ENCODE measurements at places on chromosomes 13 and 19.

DNA sequence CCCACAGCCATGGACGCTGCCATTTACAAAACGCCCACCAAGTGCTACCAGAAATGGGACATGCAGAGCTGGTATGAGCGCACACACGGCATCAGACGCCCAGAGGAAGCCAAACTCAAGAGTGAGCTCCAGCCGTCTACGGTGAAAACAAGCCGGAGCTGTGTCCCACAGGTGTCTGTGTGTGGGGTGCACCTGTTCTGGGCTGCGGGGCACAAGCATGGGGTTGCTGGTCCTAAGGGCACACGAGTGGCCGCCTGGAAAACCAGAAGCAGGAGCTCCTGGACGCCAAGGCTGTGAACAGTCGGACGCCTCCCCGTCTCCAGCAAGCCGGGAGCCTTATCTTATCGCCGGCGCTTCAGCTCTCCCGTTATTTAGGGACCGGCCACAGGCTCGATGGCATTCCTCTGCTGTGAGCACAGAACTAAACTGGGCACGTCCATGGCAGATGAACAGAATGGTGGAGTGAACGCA, 1.3 kb downstream of the ADPRHL1 start:
- no peak for DNase-seq

DNA sequence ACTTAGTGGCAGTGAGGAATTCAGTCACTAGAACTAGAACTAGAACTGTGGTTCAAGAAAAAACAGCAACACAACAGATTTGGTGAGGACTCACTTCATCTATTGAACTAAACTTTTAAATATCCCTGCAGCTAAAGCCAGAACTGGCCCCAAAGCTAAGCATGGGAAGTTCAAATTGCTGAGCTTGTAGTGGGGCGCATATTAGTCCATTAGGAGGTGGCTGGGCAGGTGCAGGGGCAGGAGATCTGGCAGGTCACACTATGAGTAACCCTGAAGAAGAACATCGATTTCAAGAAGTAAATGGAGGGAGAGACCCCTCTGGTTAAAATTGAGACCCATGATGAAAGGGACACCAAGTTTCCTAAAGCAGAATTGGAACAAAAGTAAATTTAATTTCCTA, 73.8 kb upstream of the UBAC2 start:
- DNase-seq, result no peak

DNA sequence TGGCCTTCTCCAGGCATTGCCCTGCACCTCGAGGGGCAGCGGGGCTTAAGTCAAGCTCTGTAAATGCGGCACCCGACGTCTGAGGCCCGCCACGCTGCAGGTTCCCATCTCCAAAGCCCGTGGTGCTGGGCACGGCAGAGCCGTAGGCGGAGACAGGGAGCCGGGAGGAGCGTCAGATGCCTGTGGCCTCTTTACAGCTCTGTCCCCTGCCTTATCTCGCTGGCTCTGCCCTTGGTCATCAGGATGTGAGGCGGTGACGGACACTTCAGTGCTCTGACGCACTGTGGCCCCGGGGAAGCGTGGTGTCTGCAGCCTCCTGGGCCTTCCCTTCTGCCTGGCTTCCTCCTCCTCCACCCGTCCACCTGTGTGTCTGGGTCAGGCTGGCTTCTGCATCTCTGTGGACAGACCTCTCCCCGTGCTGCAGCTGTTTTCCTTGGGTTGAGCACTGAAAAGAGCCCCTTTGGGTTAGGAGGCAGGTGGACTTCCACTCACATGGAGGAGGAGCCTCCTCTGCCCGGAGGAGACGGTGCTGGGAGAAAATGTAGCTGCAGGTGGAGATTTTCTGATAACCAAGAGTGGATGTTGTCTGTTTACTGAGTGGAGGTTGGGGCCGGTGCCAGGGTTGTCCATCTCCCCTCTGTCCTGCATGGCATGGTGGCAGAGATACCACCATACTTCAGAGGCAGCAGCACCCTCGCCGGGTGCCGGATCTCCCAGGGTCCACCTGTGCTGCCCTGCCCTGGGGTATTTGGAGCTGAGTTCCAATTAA, 14.6 kb downstream of the MCF2L start:
- DNase-seq, result no peak

DNA sequence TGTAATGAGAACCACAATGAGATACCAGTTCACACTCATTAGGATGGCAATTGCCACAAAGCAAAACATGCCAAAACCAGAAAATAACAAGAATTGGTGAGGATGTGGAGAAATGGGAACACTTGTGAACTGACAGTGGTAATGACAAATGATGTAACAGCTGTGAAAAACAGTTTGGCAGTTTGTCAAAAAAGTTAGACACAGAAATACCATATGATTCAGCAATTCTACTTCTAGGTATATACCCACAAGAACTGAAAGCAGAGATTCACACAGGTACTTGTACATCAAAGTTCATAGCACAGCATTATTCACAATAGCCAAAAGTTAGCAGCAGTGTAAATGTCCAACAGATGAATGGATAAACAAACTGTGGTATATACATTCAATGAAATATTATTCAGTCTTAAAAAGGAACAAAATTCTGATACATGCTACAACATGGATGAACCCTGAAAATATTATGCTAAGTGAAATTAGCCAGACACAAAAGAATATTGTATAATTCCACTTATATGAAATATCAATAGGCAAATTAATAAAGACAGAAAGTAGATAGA, 96.5 kb downstream of the UGGT2 start:
- DNase-seq, result no peak

DNA sequence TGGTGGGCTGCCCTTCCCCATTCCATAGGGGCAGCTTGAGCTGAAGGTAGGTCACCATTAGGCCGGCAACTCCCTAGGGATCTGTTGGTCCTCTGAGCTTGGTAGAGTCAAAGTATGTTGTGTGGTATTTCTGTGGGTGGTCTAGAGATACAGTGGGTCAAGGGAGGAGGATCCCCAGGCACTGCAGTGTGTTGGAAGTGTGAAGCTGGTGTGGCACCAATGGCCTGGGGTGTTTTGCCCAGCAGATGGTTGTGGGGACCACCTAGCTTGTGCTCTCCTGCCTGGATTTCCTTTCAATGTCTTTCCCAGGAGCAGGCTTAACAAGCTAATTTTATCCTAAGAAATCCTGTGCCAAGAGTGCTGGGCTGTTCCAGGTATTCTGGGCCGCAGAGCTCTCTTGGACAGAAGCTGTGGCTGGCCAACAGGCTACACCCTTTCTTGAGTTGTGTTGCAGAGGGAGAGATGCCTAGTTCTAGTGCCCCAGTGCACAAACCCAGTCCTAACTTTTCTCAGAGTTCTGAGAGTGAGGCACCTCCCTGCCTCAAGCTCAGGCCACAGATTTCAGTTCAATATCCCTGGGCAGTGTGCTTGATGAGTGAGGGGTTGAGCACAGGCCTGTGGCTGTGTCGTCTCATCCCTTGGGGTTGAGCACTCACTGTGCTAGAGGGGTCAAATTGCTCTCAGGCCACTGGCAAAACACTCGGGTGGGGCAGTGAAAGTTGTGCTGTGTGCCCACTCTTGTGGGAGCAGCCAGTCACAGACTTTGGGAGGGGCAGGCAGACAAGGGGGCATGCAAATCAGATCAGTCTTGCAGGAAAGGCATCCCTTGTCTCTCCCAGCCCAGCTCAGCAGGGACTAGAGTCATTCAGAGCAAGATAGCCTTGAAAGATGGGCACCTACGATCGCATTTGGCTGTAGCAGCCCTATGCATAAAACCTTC, 1806.1 kb upstream of the MIR17HG start:
- no peak for DNase-seq

- no peak for DNase-seq
Observed at GRCh38 chr19:46913852-46914430, 53.1 kb downstream of the ARHGAP35 start.

DNA sequence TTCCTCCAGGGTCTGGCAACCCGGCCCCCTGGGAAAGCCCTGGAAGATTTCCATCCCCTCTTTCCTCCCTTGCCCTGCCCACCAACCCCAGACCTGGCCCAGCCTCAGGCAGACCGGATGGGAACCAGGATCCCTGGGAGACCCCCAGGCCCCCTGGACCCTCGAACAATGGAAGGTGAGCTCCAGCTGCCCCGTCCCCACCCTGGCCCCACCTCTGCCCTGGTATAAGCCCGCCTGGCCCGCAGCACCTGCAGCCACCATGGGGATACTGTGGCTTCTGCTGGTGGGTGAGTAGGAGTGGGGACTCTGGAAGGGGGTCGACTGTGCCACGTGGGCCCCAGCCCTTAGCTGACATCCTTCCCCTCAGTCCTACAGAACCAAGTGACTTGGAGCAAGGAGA, 32.4 kb downstream of the HPN start:
- DNase-seq, result no peak

DNA sequence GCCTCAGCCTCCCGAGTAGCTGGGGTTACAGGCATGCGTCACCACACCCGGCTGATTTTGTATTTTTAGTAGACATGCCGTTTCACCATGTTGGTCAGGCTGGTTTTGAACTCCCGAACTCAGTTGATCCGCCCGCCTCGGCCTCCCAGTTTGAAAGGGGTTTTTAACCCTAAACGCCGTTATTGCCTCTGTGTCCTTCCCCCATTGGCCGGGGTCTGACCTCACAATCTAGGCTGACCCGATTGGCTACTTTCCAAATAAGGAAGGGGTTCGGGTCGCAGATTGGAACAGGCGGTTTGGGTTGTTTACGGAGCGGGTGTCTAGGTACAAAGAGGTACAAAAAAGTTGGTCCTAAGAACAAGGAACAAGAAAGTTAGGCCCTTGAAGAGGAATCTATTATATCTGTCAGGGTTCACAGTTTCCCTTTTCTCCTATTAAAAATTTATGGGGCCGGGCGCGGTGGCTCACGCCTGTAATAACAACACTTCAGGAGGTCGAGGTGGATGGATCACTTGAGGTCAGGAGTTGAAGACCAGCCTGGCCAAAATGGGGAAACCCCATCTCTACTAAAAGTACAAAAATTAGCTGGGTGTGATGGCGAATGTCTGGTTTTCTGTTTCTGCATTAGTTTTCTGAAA, 1.0 kb downstream of the ZNF253 start:
- DNase-seq, result peak; percentile 6

DNA sequence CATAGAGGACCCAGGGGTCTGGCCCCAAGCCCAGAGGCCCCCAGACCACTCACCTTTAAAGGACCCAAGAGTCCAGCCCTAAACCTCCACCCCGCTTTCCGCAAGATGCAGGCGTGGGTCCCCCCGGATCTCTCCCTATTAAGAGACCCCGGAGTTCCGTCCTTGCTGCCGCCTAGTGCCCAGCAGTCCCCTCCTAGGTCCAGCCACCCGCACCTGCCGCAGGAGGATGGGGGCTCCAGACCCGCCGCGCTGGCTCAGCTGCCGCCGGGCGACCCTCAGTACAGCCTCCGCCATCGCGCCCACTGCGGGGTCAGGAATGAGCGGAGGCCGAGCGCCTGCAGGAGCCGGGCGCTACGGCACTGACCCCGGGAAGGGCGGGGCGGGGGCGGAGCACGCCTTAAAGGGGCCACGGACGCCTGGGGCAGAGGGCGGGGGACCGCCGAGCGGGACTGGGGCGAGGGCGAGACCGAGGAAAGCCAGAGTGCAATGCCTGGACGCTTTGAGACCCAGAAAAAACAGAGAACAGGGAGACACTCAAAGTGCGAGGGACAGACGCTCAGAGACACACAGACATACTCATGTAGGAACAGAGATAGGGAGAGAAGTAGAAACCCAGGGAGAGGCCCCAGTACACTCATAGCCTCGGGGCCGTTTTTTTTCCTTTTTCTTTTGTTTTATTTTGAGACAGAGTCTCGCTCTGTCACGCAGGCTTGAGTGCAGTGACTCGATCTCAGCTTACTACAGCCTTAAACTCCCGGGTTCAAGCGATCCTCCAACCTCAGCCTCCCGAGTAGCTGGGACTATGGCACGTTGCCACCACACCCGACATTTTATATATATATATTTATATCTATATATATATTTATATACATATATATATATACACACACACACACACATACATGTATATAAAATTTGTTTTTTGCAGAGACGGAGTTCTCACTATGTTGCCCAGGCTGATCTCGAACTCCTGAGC, at the start of gene ETHE1:
ETHE1 (minus strand) TSS at position 318 of the 976 bp plus-strand sequence; CDS start at position 294, 24 bp downstream.
- peak; percentile 90 for DNase-seq

DNA sequence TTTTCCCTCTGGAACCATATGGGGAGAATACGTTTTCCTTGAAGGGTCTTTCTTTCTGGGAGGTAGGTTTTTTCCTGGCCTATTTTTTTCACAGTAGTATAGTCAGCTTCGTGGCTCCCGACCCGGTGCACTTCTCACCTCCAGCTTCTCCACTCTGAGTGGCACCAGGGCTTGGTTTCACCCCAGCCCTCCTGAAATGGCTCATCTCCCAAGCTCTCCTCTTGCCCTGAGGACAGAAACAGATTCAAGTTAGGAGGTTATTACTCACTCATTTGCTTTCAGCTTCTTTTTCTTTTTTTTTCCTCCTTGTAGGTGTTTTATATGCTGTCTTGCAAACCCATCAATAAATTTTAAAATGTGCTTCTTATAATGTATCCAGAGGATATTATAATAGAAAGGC, 199.3 kb downstream of the RFC3 start:
- DNase-seq, result no peak

GRCh38 chr13:71714802-71715375, 152.1 kb downstream of the DACH1 start:
- no peak for DNase-seq

- no peak for DNase-seq
Observed at GRCh38 chr19:33700408-33701013, 78.8 kb downstream of the CHST8 start.

GRCh38 chr19:49877879-49878743, 609 bp downstream of the TBC1D17 start:
- peak; percentile 98 for DNase-seq

- DNase-seq, result no peak
Observed at GRCh38 chr13:96996107-96996506, 1.8 kb upstream of the OXGR1 start.

DNA sequence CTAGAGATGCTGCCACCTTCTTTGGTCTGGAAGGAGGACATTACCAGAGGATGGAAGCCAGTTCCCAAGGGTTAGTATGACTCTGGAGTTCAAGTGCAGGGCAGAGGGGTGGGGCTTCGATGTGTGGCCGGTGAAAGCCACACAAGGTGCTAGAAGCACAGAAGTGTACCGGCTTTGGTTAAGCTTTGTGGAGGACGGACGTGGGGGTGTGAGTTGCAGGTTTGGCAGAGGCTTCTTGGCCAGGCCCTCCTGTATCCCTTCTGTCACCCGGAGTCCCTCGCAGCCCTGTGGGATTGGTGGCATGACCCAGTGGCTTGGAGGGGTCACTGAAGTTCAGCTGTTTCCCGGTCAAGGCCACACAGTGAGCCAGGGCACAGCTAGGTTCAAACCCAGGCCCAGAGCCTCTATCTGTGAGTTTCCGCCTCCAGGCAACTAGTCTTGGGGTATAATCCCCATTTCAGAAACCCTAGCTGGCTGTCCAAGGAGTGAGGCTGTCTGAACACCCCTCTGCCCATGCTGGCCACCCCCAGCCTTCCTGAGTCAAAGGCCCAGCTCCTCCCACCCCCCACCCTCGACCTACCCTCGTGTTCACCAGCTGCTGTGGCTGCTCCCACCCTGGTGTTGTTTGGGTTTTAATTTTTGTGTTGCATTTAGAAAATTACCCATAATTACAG, 4.6 kb upstream of the SSBP4 start:
- DNase-seq, result peak; percentile 36

Measured in nephron progenitor cell (in vitro differentiated cells).